Activated T-cell treated with anti-CD3 and anti-CD28 coated beads for 24 hours (primary cell): ENCODE measurements at places on chromosomes 1 and 21.

DNA sequence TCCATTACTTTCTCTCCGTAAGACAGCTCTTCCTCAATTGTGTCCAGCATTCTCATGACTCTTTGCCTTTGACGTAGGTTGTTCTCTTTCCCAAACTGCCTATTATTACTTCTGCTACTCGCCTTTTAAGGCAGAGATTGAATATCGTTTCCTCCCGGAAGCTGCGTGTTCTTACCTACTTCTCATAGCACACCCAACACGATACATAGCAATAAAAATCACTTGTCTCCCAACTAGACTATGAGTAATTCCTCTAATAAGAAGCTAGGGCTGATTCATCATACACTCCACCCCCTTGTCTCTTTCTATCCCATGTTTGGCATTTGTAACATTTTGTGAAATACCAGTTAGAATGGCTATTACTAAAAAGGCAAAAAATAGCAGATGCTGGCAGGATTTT lies 55.8 kb upstream of the SGIP1 start:
- DNase-seq = no peak

GRCh38 chr1:34444516-34444915 lies 267.8 kb downstream of the C1orf94 start:
- no peak for DNase-seq

GRCh38 chr1:190124068-190124467 lies 353.6 kb downstream of the BRINP3 start:
- no peak for DNase-seq

DNA sequence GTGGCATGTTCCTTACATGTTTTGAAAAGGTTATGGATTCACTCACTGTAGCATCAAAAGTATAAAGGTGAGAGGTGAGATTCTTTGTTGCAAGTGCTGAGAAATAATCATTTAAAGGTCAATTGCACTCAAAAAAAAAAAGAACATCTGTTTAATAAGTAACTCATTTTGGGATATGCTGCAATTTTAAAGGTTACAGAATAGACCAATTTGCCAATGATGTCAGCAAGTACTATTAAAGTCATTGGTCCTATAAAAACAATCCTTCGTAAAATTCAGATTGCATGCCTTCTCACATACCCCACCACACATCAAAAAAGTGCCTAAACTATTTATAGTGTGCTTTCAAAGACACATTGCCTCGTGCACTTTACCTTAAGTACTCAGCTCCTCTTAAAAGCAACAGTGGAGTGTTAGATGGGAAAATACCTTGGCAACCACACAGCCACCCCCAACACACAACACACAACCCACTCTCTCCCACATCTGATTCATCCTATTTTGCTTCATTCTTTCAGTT lies 218.2 kb upstream of the ADGRL2 start:
- DNase-seq = no peak

DNA sequence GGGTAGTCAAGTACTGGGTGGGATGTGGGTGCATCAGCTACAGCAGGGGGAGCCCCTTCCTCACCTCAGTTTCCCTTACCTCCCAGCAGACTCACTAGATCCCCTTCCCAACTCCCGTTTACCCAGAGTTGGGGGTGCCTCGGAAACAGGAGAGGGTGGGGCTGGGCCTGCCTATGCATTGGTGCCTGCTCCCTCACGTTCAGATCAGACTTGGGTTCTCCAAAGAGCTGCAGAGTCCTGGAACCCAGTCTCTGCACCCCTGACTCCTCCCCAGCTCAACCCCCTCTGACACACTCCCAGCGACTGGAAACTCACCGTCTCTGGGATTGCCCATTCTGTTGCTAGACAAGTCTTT lies 6.0 kb downstream of the FOXO6 start:
- DNase-seq = no peak

- DNase-seq = peak; percentile 35
Measured at GRCh38 chr1:161730050-161730564, 8.8 kb downstream of the FCRLB start.

GRCh38 chr1:64917328-64917861 lies 49.0 kb downstream of the JAK1 start:
- DNase-seq = no peak

- no peak for DNase-seq
Measured at GRCh38 chr1:16386454-16387113, 19.5 kb downstream of the SZRD1 start.

- no peak for DNase-seq
Measured at GRCh38 chr1:12052997-12053686, 10.0 kb upstream of the TNFRSF8 start.

DNA sequence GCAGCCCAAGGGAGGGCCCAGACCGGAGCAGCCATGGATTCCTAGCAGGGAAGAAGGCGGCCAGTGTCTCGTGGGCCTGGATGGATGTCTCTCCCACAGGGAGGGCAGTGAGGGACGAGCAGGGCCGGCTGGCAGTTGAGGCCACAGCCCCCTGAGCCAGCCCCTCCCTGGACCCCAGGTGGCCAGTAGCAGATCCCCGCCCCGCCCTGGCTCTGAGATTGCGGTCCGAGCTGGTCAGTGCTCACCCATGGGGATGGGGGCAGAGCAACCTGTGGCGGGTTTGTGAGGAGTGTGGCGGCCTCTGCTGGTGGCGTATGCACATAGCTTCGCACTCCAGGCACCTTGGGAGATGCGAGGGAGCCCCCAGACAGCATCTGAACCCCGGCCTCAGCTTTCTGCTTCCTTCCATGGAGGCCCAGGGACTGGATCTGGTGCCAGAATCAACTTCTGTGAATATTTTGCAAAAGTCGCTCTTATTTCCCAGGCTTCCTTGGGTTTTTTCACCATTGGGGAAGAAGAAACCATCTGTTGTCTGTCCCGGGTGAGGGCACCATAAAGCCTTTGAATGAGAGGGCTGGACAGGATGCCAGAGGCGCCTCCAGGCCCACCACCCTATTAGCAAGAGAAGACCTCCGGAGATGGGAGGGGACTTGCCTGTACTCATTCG lies 8.4 kb upstream of the KCNN3 start:
- peak; percentile 66 for DNase-seq

GRCh38 chr1:115912116-115912515 lies 64.2 kb upstream of the SLC22A15 start:
- DNase-seq = no peak

GRCh38 chr1:168365719-168366479 lies 85.2 kb downstream of the TBX19 start:
- DNase-seq = no peak

GRCh38 chr1:81920245-81920740 lies 119.6 kb downstream of the ADGRL2 start:
- DNase-seq = no peak

GRCh38 chr1:65994223-65994622 lies 201.5 kb downstream of the PDE4B start:
- DNase-seq = no peak

DNA sequence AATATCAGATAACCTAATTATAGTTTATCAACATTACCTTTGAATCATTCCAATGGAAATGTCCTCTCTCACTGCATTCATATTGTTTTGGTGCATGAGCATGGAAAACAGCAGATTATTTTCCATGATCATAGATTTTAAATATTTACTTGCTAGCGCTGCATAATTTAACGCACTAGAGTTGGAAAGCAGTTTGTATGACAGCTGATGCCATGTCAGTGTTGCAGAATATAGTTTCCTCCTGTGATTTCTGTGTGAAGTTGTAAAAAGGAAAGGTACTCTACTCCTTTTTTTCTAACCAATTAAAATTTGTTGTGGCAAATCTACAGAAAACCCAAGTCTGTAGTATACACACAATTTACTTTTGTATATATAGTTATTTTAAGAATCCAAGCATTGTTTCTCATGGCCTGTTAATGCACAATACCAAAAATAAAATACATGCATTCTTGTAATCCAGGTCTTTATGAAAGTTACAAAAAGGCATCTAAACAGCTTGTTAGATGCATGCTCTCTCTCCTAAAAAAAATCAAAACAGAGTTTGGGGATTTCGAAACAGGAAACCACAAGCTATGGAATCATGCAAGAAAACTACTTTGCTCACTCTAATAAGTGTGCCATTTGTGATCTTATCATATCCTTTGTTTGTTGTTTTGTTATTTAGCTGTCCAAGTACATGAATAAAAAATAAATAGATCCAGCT lies 1.9 kb upstream of the ATG4C start:
- no peak for DNase-seq

DNA sequence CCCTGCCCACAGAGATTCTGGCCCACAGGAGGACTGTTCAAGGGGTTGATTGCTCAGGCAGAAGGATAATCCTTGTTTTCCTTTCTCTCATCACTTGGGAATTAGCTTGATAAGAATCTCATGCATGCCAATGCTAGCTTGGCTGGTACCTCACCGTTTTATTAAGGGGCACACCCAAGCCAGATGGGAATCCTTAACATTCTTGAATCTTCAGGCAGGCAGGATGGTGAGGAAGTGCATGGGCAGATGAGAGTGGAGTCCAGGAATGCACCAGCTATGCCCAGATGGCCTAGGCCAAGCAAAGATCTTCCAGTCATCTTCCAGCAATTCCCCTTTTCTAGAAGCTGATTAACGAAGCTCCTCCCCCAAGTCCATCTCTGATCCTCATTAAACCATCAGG lies 4.1 kb upstream of the LCE7A start:
- DNase-seq = no peak

GRCh38 chr1:204520834-204521709 lies 4.9 kb downstream of the MDM4 start:
- peak; percentile 46 for DNase-seq

DNA sequence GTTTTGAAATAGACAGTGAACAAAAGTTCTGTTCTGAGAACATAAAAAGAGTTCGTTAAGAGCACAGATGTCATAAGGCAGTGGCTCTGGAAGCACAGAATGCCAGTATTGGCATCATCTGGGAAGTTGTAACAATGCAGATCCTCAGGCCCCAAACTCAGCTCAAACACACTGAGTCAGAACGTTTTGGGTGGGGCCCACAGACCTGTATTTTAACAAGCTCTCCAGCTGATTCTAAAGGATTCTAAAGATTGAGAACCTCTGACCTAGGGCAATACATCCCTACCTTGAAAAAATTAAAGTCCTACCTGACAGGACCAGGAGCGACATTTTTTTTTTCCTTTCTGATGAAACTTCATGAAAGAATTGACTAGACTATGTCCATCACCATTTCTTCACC lies 13.2 kb downstream of the ARHGEF11 start:
- DNase-seq = no peak

DNA sequence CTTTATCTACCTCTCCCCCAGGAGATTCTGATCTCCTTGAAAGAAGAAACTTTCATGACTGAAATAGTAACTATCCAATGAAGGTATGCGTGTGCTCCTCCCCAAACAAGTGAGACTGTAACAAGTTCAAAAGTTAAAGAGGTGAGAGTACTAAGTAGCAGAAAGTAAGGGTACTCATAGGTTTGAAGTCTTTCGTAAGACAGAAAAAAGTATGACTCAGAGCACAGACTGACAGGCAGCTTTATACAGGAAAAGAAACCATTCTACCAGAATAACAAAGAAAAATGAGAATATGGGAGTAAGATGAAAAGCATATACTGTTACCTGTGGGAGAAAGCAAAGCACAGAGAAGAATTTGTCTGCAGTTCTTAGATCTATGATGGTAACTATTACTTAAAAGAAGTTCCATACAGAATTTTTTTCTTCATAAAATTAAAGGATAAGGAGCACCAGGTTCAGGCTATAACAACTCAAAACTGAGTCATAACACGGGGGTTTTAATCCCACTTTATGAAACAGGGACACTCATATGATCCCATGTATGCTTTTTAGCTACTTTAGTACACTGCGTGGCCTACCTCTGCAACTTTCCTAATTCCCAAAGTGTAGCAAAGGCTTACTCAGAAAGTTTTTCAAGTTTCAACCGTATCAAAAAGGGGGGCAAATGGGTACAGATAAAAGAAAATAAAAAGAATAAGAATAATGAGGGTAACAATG lies 52.0 kb downstream of the FOXJ3 start:
- no peak for DNase-seq

- DNase-seq = peak; percentile 46
Measured at GRCh38 chr1:61588736-61589672, 135.9 kb downstream of the TM2D1 start.

GRCh38 chr1:32705516-32705915 lies 2.9 kb upstream of the SYNC start:
- no peak for DNase-seq

DNA sequence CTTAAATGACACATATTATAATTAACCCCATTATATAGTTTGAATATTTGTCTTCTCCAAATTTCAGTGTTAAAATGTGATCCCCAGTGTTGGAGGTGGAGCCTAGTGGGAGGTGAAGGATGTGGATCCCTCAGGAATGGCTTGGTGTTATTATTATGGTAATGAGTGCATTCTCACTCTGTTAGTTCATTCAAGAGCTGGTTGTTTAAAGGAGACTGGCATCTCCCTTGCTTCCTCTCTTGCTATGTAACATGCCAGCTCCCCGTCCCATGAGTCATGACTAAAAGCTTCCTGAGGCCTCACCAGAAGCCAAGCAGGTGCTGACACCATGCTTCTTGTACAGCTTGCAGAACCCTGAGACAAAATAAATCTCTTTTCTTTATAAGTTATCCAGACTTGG lies 1612.7 kb downstream of the AMY1C start:
- DNase-seq = no peak

DNA sequence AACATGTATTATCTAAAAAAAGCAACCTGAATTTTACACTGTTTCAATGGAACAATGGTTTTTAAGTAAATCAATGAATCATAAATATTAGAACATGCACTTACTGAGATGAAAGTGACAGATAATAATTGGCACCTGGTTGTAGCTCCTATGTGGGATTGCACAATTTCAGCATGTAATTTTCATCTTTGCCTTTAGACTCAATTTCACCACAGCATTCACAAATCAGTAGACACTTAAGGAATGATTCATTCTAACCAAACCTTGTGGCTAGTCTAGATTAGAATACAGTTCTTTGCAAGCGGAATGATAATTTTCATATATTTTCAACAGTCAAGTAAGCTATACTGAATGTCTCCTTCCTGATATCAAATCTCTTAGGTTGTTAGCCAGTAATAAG lies 853.4 kb downstream of the KCNT2 start:
- DNase-seq = no peak

DNA sequence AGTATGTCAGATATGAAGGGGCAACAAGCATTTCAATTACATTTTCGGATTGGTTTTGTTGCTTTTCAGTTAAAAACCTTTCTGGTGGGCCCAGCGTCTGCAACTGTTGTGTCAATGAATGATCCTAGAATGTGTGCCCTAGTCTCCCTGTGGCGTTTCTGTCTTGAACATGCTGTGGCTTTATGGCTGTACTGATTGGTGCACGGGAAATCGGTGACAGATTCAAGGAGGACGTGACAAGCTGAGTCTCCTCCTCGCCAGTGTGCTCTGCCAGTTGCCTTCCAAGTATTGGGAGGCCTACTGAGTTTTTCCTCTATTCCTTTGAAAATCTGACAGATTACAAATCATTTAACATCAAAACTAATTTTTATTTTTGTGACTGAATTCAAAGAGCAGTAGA lies 127.6 kb downstream of the ZP4 start:
- DNase-seq = no peak
